Tibial nerve (tissue), 4 donors: ENCODE measurements at places on chromosomes 2 and 18. TPM values are rescaled to one million over a fixed set of nuclear protein-coding genes. Genes with fewer than 3 reads are reported as not detected.

The MROH2A gene
- total RNA-seq, result not detected

The COL5A2 gene
- total RNA-seq, result 60.4 TPM

The ACADL gene
- total RNA-seq, result 45.3 TPM

The SATB2 gene
- 19.0 TPM for total RNA-seq

The ARHGAP25 gene
- total RNA-seq, result 4.8 TPM

The ADAM23 gene
- 2.9 TPM for total RNA-seq

The MAP2 gene
- total RNA-seq, result 14.7 TPM

The KATNAL2 gene
- 11.7 TPM for total RNA-seq

The CLHC1 gene
- total RNA-seq, result 1.7 TPM

The NPHP1 gene
- total RNA-seq, result 3.9 TPM

The ZNF892 gene
- 21.2 TPM for total RNA-seq

The SYT4 gene
- not detected for total RNA-seq

The ANKRD53 gene
- total RNA-seq, result 4.0 TPM

The CPO gene
- not detected for total RNA-seq
